ENCODE measurements at places on chromosomes 6 and 20.
A peak's percentile ranks its signal among the peaks of the same experiment; 100 is the strongest.

DNA sequence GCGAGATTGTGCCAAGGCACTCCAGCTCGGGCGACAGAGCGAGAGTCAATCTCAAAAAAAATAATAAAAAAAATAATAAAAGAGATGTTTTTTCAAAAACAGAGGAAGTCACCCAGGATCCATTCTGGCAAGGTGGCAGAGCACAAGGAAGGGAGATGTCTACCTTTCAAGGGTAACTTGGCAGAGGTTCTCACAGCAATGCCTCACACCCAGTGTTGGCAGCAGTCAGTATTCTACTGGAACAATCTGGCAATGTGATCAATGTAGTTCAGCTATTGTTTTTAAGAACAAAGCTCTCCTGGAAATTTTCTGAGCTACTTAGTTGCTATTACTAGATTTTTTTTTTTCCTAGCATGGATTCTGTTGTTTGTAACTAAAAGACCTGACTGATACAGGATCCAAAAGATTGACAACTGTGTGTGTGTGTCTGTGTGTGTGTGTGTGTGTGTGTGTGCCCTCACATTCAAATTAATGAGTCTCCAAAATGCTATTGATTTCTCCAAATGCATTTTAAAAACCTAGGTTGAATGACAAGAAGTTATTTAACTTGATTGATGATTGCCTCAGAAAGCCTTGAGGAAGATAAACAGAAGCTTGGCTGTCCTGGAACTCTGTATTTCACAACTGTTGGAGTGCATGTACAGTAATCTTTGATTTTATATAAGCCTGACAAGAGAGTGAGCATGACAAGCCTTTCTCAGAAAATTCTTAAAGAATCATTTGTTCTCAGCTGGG lies 114.1 kb upstream of the RREB1 start:
- DNase-seq: no peak

- DNase-seq: no peak
These were observed 156.8 kb upstream of the RIN2 start for GRCh38 chr20:19601126-19601810.

GRCh38 chr20:7285918-7286556 lies 518.6 kb downstream of the BMP2 start:
- DNase-seq: peak; percentile 19

DNA sequence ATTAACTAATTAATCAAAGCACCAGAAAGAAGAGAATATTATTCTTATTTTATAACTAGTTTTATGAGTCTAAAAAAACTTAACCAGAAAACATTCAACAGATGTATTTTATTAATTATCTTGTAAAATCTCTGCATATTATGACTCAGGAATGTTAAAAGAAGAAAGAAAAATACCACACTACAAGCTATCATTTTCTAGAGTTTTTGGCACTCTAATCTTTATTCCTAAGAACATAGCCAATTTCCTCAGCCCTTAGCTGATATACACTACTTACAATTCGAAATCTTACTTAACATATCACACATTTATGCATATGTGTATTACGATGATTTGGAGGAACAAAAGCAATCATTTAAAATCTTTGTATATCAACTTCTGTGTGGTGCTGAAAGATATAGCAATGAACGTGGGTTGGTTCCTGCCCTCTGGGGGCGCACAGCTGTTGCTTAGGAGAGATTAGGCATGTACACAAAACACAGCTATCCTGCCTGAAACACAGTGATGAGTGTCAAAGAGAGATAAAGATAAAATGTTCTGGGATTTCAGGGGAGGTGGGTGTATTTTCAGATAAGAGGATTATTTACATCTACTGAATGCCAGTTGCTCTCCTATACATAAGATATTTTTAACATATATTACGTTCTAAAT lies 404.5 kb downstream of the SYNE1 start:
- DNase-seq: no peak

DNA sequence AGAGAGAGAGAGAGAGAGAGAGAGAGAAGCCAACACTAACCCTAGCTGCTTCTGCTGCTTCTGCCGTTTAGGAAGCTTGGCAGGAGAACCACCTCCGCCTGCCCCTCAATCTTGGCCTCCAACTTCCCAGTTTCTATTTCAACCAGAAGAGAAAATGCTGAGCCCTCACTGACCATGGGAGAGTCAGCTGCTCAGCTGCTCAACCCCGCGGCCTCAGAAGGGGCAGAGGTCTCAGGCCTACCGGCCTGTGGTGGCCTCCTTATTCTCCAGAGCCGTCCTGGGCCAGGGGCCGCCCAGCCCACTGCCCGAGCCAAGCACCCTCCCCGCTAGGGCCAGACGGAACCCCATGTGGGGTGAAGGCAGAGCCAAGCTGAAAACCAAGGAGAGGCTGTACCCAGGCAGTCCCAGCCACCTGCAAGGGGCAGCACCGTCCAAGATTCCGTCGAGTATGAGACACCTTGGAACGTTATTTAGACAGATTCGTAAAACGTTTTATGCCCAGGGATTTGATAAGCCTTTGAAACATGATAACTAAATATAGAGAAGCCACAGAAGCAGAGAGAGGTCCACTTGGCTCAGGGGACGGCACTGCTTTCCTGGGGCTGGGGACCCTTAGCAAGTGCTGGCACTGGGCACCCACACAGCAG lies 116.6 kb downstream of the DLL1 start:
- DNase-seq: no peak

GRCh38 chr6:116764961-116765841 lies at the start of gene FAM162B:
FAM162B (minus strand) TSS chr6:116765719; CDS start chr6:116765576, 143 bp downstream.
- no peak for DNase-seq

GRCh38 chr6:146850238-146850896 lies 251.6 kb downstream of the ADGB start:
- no peak for DNase-seq

GRCh38 chr6:66199171-66199570 lies 492.1 kb upstream of the EYS start:
- DNase-seq: no peak

GRCh38 chr6:28757429-28758045 lies 166.2 kb downstream of the TRIM27 start:
- DNase-seq: no peak

GRCh38 chr20:53713328-53714056 lies 119.9 kb upstream of the ZNF217 start:
- DNase-seq: no peak

GRCh38 chr20:49268600-49269365 lies 9.1 kb downstream of the ZNFX1 start:
- DNase-seq: no peak

DNA sequence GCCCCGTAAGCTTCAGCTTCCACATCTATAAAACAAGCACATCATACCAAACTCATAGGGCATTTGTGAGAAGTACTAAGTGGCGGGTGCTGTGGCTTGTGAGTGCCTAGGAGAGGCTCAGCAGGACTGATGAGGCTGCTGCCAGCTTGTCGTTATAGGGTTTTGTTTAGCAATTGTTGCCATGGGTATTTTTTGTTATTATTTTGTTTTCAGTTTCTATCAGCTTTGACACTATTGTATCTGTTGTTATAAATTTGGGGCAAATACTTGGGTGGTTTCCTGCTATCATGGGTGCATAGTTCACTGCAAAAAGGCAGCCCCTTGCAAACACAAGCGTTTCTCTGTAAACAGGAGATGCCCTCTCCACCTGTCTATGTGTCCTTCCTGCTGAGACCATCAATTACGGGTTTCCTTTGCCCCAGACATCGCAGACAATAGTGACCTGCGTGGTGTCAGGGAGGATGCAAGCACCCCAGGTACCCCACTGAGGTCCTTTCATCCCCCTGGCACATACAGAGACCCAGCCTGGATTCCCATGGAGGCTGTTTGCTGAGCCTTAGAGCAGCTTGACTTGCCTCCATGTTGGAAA lies 3.1 kb upstream of the CCDC167 start:
- no peak for DNase-seq

GRCh38 chr20:38452880-38453624 lies 17.9 kb upstream of the SNHG17 start:
- DNase-seq: no peak

DNA sequence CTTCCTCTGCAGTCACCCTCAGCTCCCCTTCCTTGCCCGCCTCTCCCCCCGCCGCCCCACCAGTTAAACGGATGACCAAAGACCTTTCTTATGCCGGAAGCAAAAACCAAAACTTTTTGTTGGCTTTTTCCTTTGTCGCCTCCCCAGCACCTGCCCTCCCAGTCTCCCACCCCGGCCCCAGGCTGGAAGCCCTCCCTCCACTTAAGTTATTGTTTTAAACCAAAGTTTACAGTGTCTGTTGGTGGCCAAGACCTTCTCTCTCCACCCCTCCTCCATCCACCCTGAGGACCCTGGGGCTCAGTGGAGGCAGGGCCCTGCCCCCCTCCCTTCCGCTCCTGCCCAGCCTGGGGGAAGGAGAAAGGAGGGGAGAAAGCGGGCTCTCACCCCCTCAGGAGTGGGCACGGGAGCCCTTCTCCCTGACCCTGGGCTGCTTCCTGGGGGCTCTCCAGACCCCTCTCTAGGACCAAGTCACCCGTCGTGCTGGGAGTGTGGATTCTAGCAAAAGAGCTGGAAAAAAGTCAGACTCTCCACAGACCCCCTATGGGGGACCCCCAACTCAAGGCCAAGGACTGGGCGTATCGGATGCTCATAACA lies 38.3 kb upstream of the MDFI start:
- no peak for DNase-seq

- DNase-seq: no peak
These were observed 77.4 kb downstream of the FIG4 start for GRCh38 chr6:109768485-109768884.

- no peak for DNase-seq
These were observed 116.5 kb downstream of the TCP11 start for GRCh38 chr6:35024551-35025054.

DNA sequence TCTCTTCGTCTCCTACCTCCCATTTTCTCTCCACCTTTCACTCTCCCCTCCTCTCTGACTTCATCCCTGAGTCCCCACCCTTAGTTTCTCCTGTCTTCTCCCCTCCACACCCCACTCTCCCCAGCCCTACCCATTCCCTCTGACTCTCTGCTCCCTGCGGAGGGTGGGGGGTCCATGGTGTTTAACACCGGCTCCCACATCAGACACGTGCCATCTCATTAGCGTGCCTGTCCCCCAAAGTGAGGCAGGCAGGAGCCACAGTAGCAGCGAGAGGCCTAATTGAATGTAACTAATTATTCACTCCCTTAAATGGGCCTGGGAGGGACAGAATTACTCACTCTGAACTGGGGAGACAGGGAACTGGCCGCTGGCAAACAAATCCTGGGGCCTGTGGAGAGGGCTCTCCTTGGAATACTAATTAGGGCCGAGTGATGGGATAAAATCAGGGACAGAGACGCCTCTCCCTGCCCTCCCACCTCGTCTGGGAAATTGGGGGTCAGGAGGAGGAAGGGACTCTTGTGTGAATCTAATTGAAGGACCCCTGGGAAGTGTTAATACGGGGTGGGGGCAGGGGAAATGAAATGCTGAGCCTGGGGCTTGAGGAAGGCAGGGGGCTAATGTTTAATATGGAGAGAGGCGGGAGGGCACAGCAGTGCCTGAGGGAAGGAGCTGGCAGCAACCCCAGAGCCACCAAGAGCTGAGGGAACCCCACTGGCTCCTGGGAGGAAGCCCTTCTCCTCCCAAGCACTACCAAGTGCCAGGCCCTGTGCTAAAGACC lies 17.9 kb downstream of the CD40 start:
- peak; percentile 8 for DNase-seq

DNA sequence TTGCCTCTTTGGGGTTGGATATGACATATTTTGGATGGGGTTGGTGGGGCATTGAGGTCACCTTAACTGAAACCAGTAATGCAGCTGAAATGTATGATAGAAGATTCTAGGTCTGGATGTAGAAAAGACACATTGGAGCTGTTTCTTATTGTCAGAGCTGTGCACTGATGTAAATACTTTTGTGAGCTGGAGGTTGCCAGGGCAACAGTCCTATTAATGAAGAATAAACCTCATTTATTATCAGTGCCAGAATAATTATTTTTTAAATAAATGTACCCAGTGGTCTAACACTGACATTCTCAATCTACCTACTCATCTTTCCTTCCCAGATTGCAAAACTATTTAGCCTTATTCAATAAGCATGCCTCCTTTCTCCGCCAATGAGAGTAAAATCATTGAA lies 57.0 kb downstream of the CAP2 start:
- no peak for DNase-seq

DNA sequence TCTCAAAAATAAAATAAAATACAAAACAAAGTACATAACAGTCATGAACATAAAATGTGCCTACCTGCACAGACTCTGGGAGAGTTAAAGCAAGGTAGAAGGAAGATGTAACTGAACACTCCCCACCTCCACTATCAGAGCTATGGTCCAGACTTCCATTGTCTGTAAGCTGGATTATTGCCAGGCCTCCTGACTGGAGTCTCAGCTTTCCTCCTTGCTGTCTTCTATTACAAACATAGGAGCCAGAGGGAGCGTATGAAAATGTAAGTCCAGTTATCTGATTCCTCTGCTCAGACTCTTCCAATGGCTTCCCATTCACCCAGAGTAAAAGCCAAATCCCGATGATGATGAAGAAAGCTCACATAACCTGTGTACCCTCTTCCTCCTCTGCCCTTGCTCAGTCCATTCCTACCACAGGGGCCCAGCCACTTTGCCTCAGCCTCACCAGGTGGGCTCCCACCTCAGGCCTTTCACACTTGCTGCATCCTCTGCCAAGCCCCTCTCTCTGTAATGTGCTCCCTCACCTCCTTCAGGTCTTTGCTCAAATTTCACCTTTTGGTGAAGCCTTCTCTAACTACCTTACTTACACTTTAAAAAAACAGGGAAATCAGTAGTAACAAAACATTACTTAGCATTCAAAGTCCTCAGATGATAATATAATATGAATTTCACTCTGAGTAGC lies 194.1 kb downstream of the RIMS1 start:
- DNase-seq: no peak

DNA sequence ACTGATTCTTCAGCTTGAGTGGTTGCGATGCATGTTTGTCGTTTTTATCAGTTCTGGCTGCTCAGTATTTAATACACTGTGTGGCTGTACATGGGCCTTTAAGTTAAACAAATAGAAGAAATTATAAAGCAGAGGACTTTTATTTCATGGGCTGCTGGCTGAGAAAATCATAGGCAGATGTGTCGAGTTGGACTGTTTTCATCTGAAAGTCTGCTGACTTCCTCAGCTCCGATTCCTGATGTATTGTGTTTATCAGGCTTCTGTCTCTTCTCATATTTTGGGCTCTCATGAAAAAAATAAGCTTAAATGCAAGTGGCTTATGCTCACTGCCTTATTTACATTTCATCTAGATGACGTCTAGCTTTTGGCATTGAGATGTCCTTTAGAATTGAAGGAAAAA lies 129.5 kb upstream of the GGTLC1 start:
- no peak for DNase-seq

DNA sequence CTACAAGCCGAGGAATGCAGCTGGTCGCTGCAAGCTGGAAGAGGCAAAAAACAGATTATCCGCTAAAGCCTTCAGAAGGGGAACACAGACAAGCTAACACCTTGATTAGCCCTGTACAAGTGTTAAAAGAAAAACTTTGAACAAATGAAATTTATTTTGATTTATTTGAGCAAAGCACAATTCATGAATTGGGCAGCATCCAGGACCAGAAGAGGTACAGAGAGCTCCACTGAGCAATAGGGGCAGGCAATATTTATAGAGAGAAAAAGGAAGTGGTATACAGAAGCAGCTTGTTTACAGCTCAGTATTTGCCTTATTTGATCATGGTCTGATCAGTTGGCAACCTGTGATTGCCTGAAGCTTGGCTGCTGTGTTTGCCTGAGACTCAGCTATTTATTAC lies 17.6 kb downstream of the HLA-DOB start:
- DNase-seq: no peak

- DNase-seq: no peak
These were observed 41.9 kb upstream of the PLN start for GRCh38 chr6:118506071-118506638.

- no peak for DNase-seq
These were observed 24.1 kb upstream of the SH3BGRL2 start for GRCh38 chr6:79607000-79607399.

GRCh38 chr6:95017922-95018321 lies 559.4 kb upstream of the MANEA start:
- no peak for DNase-seq
